Uterus (tissue), 4 donors: ENCODE measurements at places on chromosomes 3 and 15. TPM values are rescaled to one million over a fixed set of nuclear protein-coding genes. Genes with fewer than 3 reads are reported as not detected.

GRCh38 chr15:71623111-71623510, 187.2 kb upstream of the NR2E3 start:
- H3K27me3 ChIP-seq, result no peaks in the 10 kb centered on the region
- no peak for DNase-seq
- no peak overlapping the region for H3K4me3 ChIP-seq

GRCh38 chr3:54870423-54870822, 57.4 kb downstream of the LRTM1 start:
- no peak overlapping the region for H3K27ac ChIP-seq
- H3K4me3 ChIP-seq, result no peak overlapping the region
- peak; percentile 28 for DNase-seq

PPP2R3A gene
- 22.3 TPM for total RNA-seq

- no peak overlapping the region for H3K4me3 ChIP-seq
- no peak overlapping the region for H3K27ac ChIP-seq
- no peaks in the 10 kb centered on the region for H3K36me3 ChIP-seq
- no peak for DNase-seq
- no peaks in the 10 kb centered on the region for H3K4me1 ChIP-seq
Observed at GRCh38 chr3:7710284-7710683, 791.3 kb upstream of the LMCD1 start.

GRCh38 chr3:184727357-184728009, 15.6 kb upstream of the MAGEF1 start:
- DNase-seq, result peak; percentile 82
- no peaks in the 10 kb centered on the region for H3K4me1 ChIP-seq
- no peaks in the 10 kb centered on the region for H3K27me3 ChIP-seq

DNA sequence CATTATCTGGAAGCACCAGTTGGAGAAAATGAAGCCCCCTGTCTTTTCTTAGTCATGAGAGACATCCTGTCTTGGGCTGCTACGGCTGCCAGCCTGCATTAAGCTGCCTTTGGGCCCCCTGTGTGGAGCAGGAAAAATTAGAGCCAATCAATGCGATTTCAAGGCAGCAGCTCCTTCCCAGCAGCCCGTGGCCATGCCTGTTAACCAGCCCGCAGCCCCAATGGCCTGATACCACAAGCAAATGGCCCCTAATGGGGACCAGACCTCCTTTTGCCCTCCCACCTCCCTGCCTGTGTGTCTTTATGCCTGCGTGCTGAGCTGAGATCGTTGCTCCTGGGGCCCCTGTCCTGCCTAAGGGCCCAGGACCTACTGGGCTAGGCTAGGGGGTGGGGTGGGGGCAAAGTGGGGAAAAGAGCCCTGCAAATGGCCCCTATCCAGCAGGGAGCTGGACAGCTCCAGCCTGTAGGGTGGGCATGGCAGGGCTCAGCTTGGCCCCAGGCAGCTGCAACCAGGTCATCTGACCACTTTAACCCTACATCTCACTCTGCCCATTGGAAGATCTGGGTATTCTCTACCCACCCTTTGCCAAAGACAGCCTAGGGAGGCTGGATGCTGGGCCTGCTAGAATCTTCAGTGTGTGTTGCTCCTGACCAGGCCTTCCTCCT, 53.8 kb upstream of the MRPS22 start:
- H3K27me3 ChIP-seq, result no peaks in the 10 kb centered on the region
- no peak overlapping the region for H3K4me3 ChIP-seq
- H3K4me1 ChIP-seq, result no peaks in the 10 kb centered on the region
- no peak overlapping the region for H3K27ac ChIP-seq

DNA sequence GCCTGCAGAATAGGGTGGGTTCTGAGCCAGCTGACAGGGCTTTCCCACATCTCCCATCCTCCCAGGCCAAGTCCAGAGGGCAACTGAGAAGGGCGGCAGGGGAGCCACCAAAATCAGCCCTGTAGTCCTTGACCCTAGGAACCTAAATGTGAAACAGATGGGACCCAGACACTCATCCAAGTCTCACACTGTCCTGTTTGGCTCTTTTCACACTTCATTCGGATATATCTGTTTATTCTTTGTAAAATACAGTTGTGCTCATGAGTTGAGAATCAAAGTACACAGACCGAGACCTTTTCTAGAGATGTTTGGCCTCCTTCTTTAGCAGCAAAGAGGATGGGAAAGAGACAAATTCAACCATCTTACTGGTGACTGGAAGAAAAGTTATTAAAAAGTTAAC, 348.4 kb downstream of the MECOM start:
- H3K4me3 ChIP-seq, result no peak overlapping the region
- no peak overlapping the region for H3K27ac ChIP-seq
- H3K36me3 ChIP-seq, result no peaks in the 10 kb centered on the region
- H3K4me1 ChIP-seq, result no peaks in the 10 kb centered on the region
- H3K27me3 ChIP-seq, result no peaks in the 10 kb centered on the region
- no peak for DNase-seq

CCDC71 gene
- total RNA-seq, result 9.2 TPM

TRIM71 gene
- 0.48 TPM for total RNA-seq

- no peak for DNase-seq
- H3K4me1 ChIP-seq, result no peaks in the 10 kb centered on the region
- H3K27me3 ChIP-seq, result no peaks in the 10 kb centered on the region
- no peak overlapping the region for H3K27ac ChIP-seq
- no peak overlapping the region for H3K4me3 ChIP-seq
Observed at GRCh38 chr3:106018102-106018501, 149.3 kb upstream of the CBLB start.

- no peaks in the 10 kb centered on the region for H3K27me3 ChIP-seq
- no peak overlapping the region for H3K4me3 ChIP-seq
- no peaks in the 10 kb centered on the region for H3K36me3 ChIP-seq
- H3K27ac ChIP-seq, result no peak overlapping the region
Observed at GRCh38 chr3:187042874-187043458, 96.3 kb downstream of the RPL39L start.

- H3K27ac ChIP-seq, result no peak overlapping the region
- no peaks in the 10 kb centered on the region for H3K36me3 ChIP-seq
- no peaks in the 10 kb centered on the region for H3K4me1 ChIP-seq
- H3K4me3 ChIP-seq, result no peak overlapping the region
Observed at GRCh38 chr3:49004352-49005302, 2.6 kb upstream of the WDR6 start.

GRCh38 chr3:33791477-33792166, 6.8 kb upstream of the PDCD6IP start:
- H3K4me1 ChIP-seq, result no peaks in the 10 kb centered on the region
- no peak overlapping the region for H3K27ac ChIP-seq
- no peaks in the 10 kb centered on the region for H3K27me3 ChIP-seq
- DNase-seq, result no peak
- H3K4me3 ChIP-seq, result no peak overlapping the region

GRCh38 chr15:77854980-77855379, 222.3 kb upstream of the LINGO1 start:
- H3K27ac ChIP-seq, result no peak overlapping the region
- no peaks in the 10 kb centered on the region for H3K27me3 ChIP-seq
- no peaks in the 10 kb centered on the region for H3K36me3 ChIP-seq
- H3K4me3 ChIP-seq, result no peak overlapping the region

DNA sequence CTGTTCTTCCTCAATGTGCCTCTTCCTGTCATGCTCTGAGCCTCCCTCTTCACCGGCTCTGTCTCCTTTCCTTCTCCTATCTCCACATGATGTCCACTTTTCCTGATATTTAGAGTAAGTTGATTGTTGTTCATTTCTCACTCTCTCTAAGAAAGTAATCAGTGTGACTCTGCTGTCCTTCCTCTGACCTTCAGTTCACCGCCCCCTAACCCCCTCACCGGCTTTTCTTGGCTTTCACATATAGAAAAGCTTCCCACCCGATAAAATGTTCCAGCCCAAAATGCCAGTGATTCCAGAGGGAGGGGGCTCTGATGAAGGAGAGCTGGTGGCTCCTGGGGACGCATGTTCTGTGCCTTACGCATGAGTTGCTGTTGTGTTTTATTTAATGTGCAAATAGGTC, 120.5 kb upstream of the ABHD17C start:
- no peak overlapping the region for H3K27ac ChIP-seq
- no peak overlapping the region for H3K4me3 ChIP-seq
- no peaks in the 10 kb centered on the region for H3K27me3 ChIP-seq
- no peak for DNase-seq
- H3K36me3 ChIP-seq, result no peaks in the 10 kb centered on the region
- no peaks in the 10 kb centered on the region for H3K4me1 ChIP-seq

DNA sequence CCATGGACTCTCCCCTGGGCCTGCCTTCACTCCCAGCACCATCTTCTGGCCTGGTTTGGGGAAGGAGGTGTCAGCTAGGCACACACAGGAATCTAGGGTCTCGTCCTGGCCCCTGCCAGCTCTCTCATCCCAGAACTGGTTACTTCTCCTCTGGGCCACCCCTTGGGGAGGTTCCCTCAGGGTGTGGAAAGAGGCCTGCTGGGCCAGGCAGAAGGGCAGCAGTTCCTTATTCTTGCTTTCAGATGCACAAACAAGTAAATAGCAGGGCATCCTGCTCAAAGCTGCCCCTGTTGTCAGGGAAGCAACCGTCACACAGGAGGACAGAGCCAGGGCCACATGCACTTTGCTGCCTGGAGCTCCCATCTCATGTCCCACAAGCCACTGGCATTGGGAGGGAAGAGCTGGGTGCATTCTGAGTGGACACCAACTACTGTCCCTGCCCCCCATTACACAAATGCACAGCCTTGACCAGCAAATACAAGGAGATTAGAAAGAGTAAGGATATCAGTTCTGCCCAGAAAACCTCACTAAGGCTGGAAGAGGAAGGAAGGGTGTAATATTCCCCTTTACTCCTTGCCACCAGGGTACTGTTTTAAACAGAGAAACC, 108.8 kb upstream of the HACD2 start:
- peak overlapping the region; percentile 58 for H3K4me3 ChIP-seq
- peaks cover 65% of the 10 kb centered on the region for H3K4me1 ChIP-seq
- no peaks in the 10 kb centered on the region for H3K27me3 ChIP-seq
- DNase-seq, result no peak
- peak overlapping the region; percentile 96 for H3K27ac ChIP-seq

GRCh38 chr15:63466378-63467192, 37.8 kb upstream of the USP3 start:
- H3K27ac ChIP-seq, result no peak overlapping the region
- H3K27me3 ChIP-seq, result no peaks in the 10 kb centered on the region
- no peak overlapping the region for H3K4me3 ChIP-seq
- H3K36me3 ChIP-seq, result no peaks in the 10 kb centered on the region
- peak; percentile 30 for DNase-seq

CCR9 gene
- total RNA-seq, result not detected

GRCh38 chr15:85788771-85789495, 5.8 kb downstream of the KLHL25 start:
- no peak overlapping the region for H3K4me3 ChIP-seq
- H3K36me3 ChIP-seq, result no peaks in the 10 kb centered on the region
- H3K27me3 ChIP-seq, result no peaks in the 10 kb centered on the region
- no peak for DNase-seq
- no peaks in the 10 kb centered on the region for H3K4me1 ChIP-seq

PLA2G4D gene
- total RNA-seq, result not detected

DNA sequence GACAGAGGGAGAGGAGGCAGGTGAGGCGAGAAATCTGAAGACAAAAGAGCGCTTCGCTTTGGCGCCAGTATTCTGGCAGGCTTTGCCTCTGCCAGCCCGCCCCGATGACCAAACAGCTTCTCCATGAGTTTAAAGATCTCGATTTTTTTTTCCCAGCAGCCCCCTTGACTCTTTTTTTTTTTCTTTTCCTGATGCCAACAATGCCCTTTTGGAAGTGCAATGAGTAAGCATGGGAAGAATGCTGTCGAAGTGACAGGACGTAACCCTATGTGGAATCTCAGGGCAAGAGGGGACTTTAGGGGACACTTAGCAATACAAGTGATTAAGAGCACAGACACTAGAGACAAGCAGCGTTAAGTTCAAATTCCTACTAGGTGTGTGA, 211.7 kb downstream of the FGF12 start:
- H3K4me3 ChIP-seq, result no peak overlapping the region
- no peak overlapping the region for H3K27ac ChIP-seq
- no peaks in the 10 kb centered on the region for H3K27me3 ChIP-seq
- H3K4me1 ChIP-seq, result no peaks in the 10 kb centered on the region

PRKCD gene
- 16.8 TPM for total RNA-seq

ADPRH gene
- 10.8 TPM for total RNA-seq

CAMK1 gene
- total RNA-seq, result 55.8 TPM

UACA gene
- total RNA-seq, result 45.6 TPM

DNA sequence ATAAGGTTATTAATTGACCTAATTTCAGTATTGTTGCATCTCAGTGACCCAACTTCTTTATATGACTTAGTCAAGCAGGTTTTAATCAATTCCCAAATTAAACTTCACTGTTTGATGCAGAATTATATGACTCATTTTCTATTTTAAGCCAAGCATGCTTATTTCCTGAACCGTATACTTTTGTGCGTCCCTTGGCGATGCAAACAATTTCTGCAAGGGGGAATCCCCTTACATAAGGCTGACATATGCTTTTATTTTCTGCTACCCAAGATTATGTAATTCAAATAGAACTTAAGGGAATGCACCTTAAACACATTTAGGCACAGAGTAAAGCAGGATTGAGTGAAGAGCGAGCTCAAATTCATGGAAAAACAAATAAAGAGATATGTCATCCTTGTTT, 303.9 kb downstream of the PDCD6IP start:
- H3K36me3 ChIP-seq, result no peaks in the 10 kb centered on the region
- H3K27me3 ChIP-seq, result no peaks in the 10 kb centered on the region
- H3K4me3 ChIP-seq, result no peak overlapping the region
- H3K4me1 ChIP-seq, result no peaks in the 10 kb centered on the region
- no peak overlapping the region for H3K27ac ChIP-seq

DNA sequence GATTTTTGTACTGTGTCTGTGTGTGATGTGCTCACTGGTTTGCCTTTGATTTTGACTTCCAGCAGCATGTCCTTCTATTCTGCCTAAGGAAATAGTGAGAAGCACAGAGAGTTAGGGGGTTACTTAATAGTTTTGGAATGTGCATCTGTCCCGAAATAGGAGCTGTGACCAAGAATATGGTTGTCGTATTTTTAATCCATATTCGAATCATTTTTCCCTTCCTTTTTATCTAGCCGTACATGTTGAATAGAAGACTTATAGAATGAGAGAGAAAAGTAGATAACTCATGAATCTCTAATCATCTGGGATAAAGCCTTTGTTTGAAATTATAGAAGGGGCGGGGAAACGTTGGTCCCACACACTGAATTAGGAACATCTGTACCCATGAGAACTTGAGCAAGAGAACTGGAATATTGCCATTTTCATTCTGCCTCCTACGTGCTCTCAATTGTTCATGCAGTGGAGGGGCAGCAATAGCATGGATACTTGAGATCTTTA, 23.6 kb downstream of the CRTC3 start:
- H3K36me3 ChIP-seq, result no peaks in the 10 kb centered on the region
- DNase-seq, result peak; percentile 33
- peak overlapping the region; percentile 66 for H3K27ac ChIP-seq
- H3K27me3 ChIP-seq, result no peaks in the 10 kb centered on the region
- no peak overlapping the region for H3K4me3 ChIP-seq

- no peak overlapping the region for H3K4me3 ChIP-seq
- no peak overlapping the region for H3K27ac ChIP-seq
- DNase-seq, result no peak
- no peaks in the 10 kb centered on the region for H3K36me3 ChIP-seq
Observed at GRCh38 chr15:32105258-32106241, 75.2 kb downstream of the CHRNA7 start.

- H3K36me3 ChIP-seq, result no peaks in the 10 kb centered on the region
- no peaks in the 10 kb centered on the region for H3K27me3 ChIP-seq
- no peak overlapping the region for H3K4me3 ChIP-seq
- H3K4me1 ChIP-seq, result peaks cover 5% of the 10 kb centered on the region
- no peak for DNase-seq
Observed at GRCh38 chr3:122979211-122979610, 48.4 kb downstream of the SEMA5B start.

GRCh38 chr3:97691354-97691753, 73.2 kb upstream of the ARL6 start:
- no peak overlapping the region for H3K4me3 ChIP-seq
- H3K36me3 ChIP-seq, result no peaks in the 10 kb centered on the region
- H3K27ac ChIP-seq, result no peak overlapping the region
- no peaks in the 10 kb centered on the region for H3K27me3 ChIP-seq
- no peak for DNase-seq
